Small intestine (tissue), 16 donors: ENCODE measurements at places on chromosomes 2 and 18.

GRCh38 chr2:84841577-84841976 lies 39.3 kb downstream of the TRABD2A start:
- DNase-seq = no peak

DNA sequence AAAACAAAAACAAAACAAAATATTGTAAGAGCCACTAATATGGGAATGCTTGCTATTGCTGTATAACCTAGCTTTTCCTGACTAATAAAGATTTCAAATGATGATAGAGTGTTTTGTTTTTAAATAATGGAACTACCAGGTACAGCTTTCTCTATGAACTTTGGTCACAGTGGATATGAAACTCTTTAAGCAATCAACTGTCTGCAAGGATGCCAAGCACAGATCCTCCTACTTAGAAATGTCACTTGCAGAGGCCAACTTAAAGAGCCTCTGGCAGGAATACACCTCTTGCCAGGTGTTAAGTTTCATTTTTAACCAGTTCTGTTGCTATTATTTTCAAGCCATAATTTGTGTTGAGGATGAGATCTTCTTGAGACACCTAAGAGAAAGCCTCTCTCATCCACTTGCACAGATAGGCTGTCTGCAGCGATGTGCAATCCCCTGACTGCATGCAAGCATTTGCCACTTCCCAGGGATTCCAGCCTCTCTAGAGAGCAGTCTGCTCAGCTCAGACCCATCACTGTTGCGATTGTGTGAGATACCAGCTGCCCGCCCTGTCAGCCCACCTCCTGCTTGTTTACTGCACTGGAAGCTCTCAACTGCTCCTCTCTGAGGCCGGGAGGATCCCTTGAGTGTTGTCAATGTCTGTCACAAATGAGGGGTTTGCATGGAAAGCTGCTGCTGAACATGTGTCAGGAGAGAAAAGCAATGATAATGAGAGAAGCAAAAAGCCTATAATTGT lies 86.1 kb upstream of the SCG2 start:
- DNase-seq = no peak

- peak; percentile 17 for DNase-seq
Observed at GRCh38 chr2:138537170-138537915, 35.8 kb downstream of the SPOPL start.

DNA sequence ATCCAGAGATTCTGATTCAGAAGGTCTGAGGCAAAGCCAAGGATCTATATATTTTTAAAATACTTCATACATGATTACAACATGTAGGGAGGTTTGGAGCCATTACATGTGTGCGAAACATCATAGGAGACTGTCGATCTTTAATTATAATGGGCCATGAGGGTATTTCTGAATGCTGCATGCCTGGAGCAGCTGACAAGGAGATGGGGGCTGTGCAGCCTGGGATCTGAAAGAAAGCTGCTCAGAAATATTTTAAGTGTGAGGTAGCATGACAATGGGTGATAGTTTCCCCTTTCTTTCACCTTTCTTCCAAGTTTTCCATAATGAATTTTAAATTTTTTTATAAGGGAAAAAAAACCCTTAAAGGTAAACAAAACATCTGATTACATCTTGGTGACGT lies 102.0 kb upstream of the DNMT3A start:
- no peak for DNase-seq

GRCh38 chr2:119415630-119416029 lies 16.0 kb upstream of the TMEM37 start:
- DNase-seq = no peak

DNA sequence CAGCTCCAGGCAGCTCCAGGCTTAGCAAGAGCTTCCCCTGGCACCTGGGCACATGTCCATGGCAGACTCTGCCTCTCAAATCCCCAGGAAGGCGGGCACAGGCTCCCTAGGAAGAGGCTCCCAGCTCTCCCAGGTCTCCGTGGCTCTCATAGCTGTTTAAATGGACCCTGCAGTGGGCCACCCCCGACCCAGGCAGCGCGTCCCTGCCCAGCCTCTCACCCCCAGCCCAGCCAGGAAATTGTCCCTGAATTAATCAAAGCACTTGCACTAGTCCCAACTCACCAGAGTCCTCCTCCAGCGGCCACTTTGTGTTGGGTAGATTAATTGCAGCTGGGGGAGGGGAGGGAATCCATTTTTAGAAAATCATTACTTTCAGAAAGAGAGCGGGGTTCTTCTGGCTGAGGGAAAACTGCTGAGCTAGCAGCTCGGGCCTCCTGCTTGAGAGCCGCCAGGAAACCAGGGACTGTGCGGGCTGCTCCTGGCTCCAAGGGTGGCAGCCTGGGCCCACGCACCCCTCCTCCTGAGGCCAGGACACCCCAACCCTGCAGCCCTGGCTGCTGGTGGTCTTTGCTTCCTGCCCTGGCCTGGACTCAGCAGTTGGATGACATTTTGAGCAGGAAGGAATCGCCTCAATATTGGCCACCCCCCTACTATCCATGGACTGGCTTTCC lies 36.0 kb downstream of the SMAD7 start:
- DNase-seq = peak; percentile 18

DNA sequence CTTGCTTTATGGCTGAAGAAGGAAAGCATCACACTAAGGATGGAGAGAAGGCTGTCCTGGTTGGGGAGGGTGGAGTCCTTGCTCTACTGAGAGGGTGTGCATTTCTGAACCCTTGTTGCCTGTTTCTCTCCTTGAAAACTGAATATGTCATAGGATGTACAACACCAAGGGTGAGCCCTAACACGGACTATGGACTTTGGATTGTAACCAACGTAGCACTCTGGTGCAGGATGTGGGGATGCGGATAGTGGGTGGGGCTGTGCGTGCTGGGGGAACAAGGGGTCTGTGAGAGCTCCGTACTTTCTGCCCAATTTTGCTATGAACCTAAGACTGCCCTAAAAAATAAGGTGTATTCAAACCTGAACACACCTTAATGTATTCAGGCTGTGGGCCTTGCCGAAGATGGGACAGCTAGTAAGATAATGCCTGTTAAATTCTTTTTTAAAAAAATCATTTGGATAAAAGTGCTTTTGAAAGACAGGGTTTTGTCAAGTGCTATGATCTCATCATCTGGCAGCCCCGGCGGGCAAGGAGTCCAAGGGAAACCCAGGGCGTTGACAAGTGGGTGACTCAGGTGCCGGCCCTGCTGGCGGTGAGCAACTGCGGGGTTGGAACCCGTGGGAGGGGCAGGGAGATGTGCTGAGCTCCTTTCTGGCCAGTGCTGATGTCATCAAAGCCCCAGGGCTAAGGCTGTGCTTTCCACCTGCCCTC lies 54.0 kb downstream of the GATA6 start:
- DNase-seq = peak; percentile 96

DNA sequence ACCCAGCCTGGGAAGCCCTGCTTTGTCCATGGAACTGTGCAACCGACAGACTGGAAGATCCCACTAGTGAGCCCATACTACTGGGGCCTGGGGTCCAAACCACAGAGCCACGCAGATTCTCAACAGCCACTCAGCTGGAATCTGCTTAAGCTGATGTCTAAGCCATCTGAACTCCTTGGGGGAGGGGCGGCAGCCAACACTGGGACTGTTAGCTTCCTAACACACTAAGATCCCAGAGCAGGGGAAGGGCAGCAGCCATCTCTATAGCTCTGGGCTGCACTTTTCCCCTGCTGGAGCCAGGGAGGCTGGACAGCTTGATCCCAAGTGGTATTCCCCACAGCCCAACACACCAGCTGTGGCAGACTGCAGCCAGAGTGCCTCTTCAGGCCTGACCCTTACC lies 118.3 kb downstream of the RPRM start:
- no peak for DNase-seq

DNA sequence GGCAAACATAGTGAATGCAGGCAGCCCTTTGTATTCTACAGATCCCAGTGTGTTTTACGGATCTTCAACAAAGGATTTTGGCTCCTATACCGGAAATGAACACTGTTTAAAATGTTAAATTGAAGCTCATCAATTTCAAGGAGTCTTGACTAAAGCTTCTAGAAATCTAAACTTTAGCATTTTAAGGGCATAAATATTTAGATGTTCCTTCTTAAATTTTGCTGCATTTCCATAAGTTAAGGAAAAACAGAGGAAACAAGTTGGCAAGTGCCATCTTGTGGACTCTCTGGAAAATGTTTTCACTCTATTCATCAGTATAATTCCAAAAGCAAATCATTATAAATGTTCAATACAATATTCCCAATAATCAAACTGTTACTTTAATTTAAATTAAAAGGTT lies 19.6 kb downstream of the CHN1 start:
- DNase-seq = no peak

- DNase-seq = no peak
Observed at GRCh38 chr2:833180-833579, 117.5 kb upstream of the SNTG2 start.

GRCh38 chr18:80154293-80154692 lies 45.2 kb downstream of the ADNP2 start:
- peak; percentile 7 for DNase-seq

GRCh38 chr2:459931-460330 lies 172.0 kb upstream of the ALKAL2 start:
- no peak for DNase-seq

GRCh38 chr2:147352264-147353071 lies 492.4 kb upstream of the ACVR2A start:
- no peak for DNase-seq

DNA sequence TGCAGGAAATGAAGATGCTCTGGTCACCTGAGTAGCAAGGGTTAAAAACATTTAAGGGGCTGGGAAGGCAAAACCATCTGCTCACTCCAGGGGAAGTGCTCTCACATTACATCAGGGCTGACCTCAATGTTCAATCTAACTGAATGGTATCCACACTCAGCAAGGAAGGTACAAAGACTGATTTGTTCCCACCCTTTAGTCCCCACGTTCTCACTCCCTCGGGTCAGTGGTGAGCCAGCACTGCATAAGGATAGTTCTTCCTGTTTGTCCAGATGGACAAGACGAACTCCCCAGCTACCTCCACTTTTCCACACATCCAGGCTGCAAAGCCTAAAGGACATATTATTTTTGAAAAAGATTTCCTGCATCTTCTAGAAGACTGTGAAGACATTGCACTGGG lies 126.6 kb upstream of the SLC14A2 start:
- no peak for DNase-seq

DNA sequence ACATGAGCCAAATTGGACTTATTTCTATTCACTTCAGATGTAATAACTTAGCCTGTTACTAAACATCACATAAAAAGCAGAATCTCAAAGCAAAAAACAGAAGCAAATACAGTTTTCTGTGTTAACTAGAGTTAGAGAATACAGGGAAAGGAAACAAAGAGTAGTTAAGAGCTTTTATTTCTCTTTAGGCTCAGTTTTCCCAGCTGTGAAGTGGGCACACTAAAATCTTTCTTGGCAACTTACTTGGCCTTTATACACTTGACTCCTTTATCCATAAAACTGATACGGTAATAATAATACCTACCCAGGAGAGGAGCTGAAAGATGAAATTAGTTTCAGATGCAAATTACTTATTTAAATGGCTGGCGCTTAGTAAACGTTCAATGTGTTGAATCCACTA lies 132.8 kb upstream of the SPATS2L start:
- no peak for DNase-seq

GRCh38 chr2:190465060-190465459 lies 56.9 kb downstream of the MFSD6 start:
- DNase-seq = no peak

GRCh38 chr2:201136889-201137321 lies 20.9 kb downstream of the CFLAR start:
- DNase-seq = no peak

DNA sequence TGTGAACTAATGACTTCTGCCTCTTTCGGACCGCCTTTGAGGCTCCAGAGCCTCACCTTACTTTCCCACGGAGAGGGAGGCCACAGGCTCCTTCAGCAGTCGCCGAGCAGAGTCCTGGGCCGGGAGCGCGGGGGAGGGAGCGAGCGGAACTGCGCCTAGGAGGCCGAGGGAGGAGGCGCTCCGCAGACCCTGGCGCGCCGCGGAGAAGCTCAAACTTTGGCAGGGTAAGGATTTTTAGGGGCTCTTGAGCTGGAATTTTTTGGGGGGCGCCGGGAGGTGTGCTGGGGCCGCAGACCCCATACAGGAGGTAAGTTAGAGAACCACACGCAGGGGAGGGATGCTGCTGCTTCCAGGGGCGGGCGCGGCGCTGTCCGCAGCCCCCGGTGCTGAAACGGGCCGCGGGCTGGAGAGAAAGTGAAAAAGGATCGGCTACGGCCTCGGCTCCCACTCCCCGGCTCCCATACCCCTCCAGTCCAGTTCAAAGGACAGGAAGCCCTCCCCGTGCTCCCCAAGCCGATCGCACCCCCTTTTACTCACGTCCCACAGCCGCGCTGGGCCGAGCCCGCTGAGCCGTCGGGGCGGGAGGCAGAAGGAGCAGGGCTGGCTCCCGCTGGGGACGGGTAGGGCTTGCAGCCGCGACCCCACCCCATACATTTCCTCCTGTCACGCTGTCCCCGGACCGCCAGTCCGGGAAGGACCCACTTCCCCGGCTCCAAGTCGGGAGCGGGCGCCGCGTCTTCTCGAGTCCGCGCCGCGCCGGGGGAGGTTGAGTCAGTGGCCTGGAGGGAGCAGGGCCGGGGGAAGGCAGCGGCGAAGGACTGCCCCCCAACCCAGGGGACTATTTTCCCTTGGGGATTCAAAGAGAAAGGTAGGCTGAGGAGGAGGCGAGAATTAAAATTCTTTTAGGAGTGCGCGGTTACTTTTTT lies at the start of gene CNGA3:
Gene CNGA3, plus strand, starts transcription at position 146 of the 926 bp plus-strand sequence. CDS start 23,520 bp downstream, outside the sequence.
- no peak for DNase-seq

DNA sequence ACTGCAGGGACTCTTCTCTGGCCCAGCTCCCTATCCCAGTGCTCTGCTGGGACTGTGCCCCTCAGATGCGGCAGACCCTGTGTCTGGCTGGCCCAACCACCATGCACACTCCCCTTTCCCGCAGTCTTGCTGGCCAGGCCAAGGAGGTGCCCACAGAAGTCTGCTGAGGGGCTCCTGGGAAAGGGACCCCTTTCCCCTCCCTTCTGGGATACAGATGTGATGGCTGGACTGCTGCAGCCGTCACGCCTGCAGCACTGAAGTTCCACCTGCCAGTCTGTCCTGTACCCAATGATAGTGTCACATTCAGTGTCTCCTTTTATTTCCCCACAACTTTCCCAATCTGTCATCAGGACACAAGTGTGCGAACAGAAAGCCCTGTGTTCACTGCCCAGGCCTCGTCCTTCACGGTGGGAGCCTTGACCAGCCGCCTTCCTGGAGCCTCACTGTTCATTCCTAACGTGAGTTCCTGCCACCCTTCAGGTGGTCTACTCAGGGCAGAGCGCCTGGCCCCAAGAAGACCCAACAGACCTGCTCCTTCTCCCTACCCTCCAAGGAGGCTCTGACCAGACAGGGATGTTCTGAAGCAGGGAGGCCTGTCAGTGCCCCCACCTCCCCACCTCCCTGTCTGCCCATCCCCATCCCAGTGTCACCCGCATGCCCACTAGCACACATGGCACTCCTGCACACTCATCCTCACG lies 47.1 kb downstream of the ANKMY1 start:
- no peak for DNase-seq

DNA sequence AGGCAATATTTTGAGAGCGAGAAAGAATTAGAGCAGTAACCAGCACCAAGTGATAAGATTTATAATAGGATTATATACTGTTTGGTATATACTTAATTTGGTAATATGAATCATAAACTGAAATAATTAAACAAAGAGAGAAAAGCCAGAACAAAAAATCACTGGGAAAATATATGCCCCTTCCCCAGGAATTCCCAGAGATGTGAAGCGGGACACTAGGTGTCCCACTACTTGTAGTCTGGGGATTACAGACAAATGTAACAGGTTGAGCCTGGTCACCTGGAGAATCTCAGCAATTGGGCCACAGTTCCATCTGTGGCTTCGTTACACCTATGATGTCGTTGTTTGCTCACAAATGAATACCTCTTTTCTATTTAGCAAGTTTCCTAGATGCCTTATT lies 256.1 kb upstream of the CHAC2 start:
- DNase-seq = no peak
